ENCODE measurements at places on chromosomes 2 and 18.

DNA sequence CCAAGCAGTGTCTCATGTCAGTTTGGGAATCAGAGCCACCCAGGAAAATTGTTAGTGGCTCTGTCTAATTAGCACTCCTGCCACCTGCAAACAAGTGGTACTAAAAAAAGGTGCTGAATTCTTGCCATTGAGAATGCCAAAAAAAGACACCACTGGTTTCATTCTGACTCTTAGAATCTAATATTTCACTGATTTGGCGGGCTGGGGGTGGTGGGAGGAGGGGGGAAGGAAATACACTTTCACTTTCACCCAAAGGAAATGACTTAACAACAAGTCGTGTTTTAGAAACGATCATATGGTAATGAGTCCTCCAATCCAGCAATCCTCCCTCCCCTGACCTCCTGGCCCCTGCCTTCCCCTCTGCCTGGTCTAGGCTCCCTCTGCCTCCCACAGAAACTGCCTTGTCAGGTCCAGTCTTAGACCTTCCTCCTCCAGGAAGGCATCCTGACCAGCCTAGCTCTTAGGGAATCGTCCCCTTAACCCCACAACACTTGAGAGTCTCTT is 4.4 kb upstream of the KLHL29 start:
- DNase-seq, result no peak

GRCh38 chr2:85613717-85614515 is 2.0 kb upstream of the C2orf68 start:
- no peak for DNase-seq

GRCh38 chr18:9673296-9674251 is 34.5 kb upstream of the RAB31 start:
- DNase-seq, result no peak

GRCh38 chr2:39728941-39729351 is 50.1 kb downstream of the THUMPD2 start:
- DNase-seq, result no peak

DNA sequence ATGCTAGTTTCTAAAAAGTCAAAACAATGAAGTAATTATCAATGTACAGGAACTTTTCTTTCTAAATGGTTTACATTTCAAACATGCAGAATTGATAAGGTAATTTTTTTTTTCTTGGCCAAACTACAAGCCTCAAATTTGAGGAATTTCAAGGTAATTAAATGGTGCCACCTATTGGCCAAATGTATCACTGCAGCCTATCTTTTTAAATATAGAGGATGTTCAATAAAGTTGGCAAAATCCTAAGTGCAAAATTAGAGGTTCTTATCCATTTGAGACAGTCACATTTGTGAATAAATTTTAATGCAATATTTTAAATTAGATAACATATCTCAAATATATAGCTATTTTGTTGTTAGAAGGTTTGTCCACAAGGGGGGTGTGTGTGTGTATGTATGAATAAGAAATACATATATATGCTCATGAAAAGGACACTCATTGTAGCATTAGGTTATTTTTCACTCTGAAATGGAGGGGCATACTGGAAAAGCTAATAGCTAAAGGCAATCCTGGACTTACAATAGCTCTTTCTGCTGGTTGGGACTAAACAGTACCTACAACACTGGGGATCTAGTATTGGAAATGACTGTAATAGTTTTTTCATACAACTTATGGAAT is 26.2 kb downstream of the MMADHC start:
- DNase-seq, result peak; percentile 11

GRCh38 chr2:81675641-81676040 is 1371.1 kb upstream of the LRRTM1 start:
- DNase-seq, result no peak

- DNase-seq, result no peak
Measured at GRCh38 chr2:58268685-58269084, 27.6 kb upstream of the FANCL start.

- no peak for DNase-seq
Measured at GRCh38 chr2:127083819-127084503, 23.0 kb downstream of the BIN1 start.

GRCh38 chr2:19300961-19301360 is 57.5 kb downstream of the OSR1 start:
- DNase-seq, result no peak

DNA sequence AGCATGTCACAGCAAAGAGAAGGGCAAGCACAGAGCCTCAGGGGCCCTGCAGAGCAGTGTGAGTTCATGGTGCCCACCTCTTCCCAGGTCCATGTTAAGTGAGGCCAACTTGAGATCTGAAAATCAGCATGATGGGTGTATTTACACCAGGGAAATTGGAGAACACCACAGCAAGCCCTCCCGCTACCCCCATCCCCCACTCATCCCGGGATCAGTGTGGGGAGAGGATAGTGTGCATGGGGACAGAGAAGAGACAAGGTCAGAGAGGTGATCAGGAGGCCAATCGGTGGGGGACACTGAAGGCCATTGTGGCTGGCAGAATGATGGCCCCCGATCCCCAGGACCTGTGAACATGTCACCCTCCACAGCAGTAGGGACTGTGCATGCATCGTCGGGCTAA is 54.7 kb downstream of the PTGR3 start:
- DNase-seq, result no peak

DNA sequence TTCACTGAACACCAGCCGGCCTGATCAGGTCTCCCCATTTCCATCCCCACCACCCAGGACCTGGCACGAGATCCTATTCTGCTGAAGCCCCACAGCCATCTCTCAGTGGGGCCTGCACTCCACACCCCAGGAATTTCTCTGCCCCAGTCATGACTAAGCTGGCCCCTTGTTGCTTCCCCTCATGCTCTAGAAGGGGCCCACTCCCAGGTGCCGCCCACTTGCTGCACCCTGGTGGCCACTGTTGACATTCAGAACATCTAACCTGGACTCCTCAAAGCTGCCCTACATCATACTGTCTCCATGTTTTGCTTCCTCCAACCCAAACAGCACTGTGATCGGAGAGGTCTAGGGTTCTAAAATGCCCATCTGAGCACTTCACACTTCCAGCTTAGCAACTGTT is 90.7 kb upstream of the KLHL29 start:
- DNase-seq, result no peak

- no peak for DNase-seq
Measured at GRCh38 chr18:9688036-9688741, 19.9 kb upstream of the RAB31 start.

DNA sequence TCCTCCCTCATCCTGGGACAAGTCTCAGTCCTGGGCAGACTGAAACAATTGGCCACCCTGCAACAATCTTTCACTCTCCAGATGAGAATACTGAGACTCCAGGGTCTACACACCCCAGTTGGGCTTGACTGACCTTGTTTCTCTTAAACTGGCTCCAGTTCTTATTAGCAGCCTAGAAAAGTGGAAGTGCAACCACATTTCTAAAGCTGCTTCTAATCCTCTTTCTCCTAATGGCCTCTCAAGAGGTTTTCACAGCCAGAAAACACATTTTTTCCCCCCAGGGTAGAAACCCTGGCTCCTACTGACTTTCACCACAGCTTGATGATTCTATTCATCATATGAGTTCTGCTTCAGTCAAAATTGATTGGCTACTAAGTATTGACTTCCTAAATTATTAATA is 45.8 kb downstream of the SLC4A5 start:
- no peak for DNase-seq

DNA sequence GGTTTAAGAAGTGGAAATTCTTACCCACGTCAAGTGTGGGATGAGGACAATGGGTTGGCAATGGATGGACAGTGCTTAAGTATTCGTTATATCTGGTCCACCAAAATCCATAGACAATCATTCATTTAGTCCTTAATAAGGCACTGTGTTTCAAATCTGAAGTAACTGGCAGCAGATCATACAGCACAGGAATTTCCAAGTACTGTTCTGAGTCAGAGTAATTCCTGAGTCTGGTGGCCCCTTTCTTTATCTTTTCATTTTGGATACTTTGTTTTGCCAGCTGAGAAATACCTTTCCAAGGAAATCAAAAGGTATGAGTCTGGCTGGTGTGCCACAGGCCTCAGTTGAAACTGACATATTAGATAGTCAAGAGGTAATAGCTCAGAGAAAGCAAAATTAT is 31.4 kb upstream of the CCDC102B start:
- no peak for DNase-seq

GRCh38 chr2:126543081-126543480 is 112.9 kb upstream of the GYPC start:
- no peak for DNase-seq

GRCh38 chr2:212154477-212154878 is 384.1 kb downstream of the ERBB4 start:
- no peak for DNase-seq

DNA sequence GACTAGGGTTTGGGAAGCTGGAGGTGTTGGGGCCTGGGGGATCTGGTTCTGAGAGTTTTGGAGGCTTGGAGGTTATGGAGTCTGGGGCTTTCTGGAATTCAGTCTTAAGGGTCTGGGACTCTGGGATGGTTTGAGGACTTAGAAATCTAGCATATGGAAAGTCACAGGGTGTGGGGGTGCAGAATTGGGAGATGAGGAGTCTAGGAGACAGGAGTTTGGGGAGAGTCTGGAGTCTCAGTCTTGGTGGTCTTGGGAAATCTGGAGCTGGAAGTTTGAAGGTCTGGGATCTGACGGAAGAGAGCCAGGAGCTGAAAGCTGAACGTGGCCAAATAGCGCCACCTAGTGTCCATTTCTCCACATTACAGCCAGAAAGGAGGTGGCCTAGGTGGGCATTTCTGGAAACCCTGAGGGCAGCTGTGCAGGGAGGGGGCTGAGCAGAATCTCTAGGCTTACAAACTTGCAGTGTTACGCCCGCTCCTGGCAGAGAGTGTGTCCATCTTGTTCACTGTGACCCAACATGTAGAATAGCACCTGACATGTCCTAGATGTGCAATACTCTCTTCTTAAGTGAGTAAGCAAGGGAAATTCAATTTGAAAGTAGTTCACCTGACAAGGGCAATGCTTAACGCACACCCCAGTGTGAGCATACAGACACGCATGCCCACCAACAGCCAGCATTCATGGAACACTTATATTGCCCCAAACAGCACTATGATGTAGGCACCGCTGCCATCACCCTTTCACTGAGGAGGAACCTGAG is 204.8 kb downstream of the TFCP2L1 start:
- peak; percentile 20 for DNase-seq

DNA sequence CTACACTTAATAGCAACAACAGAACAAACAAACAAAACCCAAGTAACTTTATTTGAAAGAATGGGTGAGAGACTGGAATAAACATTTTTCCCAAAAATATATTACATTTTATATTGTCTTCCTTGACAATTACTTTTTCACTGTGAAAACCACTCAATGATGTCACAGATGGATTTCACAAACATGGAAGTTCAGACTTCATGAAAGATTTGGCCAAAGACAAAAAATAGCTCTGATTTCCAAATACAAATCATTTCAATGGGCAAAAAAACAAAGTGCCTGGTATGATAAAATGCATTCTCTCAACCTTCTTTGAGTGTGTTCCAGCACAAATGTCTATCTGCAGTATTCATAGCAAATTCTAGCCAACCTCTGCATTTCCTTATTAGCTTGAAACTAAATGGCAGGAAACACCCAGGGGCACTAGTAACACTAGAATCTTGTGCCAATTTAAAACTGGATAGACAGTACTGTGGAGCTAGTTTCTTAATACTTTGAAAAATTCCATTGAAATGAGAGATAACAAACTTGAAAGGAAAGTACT is 28.5 kb upstream of the NAPG start:
- DNase-seq, result no peak

DNA sequence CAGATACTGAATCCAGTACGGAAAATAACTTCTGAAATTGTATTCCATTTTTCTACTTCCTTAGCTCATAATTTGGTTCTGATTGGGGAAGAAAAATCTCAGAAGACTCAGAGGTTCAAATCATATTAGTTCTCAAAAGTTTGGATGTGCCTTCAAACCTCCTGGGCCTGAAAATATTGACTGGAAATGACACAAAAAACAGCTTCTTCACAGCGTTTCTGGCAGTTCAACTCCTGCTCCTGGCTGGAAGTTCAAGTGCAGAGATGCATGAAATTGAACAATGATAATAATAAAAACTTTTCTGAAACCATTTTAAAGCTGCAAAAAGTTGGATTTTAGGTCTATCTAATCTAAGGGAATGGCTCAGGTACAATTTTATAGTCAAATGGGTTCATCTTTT is 1459.9 kb upstream of the CELF4 start:
- no peak for DNase-seq

- DNase-seq, result no peak
Measured at GRCh38 chr2:157178874-157179273, 78.6 kb upstream of the GALNT5 start.

DNA sequence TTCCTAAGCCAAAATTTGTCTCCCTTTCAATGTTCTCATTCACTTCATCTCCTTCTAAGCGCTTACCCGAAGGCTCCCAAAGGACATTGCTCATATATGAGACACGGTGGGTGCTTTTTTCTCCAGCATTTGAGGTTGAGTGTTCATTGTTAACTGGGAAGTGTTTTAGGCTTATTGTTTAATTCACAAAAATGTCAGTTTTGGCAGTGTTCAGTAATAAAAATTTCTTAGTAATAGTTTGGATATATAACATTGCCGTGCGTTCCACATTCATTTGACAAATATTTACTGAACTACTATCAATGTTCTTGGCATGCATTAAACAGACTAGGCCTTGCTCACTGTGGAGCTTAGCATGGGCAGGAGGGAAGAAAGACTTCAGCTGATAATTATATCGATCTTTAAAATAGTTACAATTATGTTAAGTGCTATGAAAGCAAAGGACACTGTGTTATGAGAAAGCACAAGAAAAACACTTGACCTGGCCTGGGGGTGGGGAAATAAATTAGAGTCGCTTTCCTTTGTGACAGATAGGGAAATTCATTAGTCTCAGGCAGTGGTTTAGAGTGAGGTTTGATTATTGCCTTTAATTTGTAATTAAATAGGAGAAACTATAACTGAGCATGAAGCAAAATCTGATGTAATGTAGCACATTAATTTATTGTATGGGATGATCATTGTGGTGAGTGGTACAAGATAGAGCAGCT is 82.2 kb upstream of the DOCK10 start:
- DNase-seq, result no peak

DNA sequence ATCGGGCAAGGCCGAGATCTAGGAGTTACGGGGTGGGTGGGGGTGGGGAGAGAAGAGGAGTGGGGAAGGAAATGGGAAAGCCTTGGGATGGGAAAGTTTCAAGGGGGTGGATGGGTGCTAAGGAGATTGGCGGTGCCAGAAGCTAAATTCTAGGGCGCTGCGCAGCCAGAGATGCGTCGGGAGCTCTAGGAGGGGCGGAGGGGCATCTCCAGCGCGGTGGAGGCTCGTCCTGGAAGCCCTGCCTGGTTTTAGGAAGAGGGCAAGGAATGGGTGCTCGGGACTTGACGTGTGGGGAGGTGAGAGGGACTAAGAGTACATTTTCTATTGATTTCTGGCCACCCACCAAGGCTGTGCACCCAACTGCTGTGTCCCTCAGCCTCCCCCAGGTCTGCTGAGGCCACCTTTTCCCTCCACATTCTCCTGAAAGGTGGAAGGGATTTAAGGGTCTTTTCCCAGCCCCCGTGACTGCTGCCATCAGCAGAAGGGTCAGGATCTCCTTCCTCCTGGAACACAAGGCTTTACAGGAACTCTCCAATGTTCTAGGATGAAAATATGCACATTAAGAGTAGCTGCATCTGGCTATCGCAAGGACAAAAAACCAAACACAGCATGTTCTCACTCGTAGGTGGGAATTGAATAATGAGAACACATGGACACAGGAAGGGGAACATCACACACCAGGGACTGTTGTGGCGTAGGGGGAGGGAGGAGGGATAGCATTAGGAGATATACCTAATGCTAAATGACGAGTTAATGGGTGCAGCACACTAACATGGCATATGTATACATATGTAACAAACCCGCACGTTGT is 1.4 kb downstream of the C2orf72 start:
- no peak for DNase-seq

GRCh38 chr2:37843556-37843955 is 81.5 kb upstream of the RMDN2 start:
- DNase-seq, result no peak

All from T-helper 9 cell (primary cell).